Omental fat pad (tissue), 4 donors: ENCODE measurements at places on chromosomes 7 and 10.

DNA sequence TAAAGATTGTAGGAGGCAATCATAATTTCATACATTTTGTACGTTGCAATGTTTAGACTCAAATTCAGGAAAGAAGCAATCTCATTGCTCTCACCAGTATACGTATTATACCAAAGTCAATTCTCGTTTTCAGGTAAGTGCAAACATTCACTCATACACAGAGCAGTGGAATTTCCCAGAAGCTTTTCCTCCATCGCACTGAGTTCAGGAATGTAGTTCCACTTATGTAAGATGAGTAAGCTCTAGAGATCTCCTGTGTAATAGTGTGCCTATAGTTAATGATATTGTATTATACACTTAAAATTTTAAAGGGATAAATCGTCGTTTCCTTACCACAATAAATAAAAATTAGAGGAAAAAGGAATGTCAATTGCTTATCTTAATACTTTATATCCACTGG lies 470.8 kb upstream of the KCND2 start:
- no peak for DNase-seq

GRCh38 chr7:155795951-155796350 lies 16.3 kb downstream of the SHH start:
- DNase-seq: no peak

DNA sequence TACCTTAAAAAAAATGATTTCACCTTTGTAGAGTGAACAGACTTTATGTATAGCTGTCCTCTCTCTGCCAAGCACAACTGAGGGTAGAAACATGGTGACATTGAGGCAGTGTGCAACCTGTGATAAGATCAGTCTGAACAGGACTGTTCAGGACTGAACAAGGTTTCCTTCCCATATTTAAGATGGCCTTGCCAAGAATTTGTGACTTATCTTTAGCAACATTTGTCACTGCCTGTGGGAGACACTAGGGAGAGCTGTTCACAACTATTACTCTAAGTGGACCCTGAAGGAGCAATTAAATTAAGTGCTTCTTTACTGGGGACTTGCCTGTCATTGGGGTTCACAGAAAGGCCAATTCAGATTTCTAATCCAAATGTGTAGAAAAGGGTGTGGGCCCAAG lies 6.7 kb downstream of the OR13A1 start:
- DNase-seq: no peak

- DNase-seq: no peak
These were observed 53.1 kb upstream of the OSBPL3 start for GRCh38 chr7:25032774-25033743.

- no peak for DNase-seq
These were observed 39.2 kb upstream of the CCDC6 start for GRCh38 chr10:59945590-59945989.

GRCh38 chr10:29931833-29932232 lies 127.6 kb downstream of the JCAD start:
- no peak for DNase-seq
